ENCODE measurements at places on chromosomes 12 and 14. TPM values are rescaled to one million over a fixed set of nuclear protein-coding genes. Genes with fewer than 3 reads are reported as not detected.

Gene PTCSC3
- polyA plus RNA-seq = 3.5 TPM

Gene EIF5
- polyA plus RNA-seq = 236 TPM

Gene PARPBP
- 18.2 TPM for polyA plus RNA-seq

Gene GALNT9
- 3.6 TPM for polyA plus RNA-seq

Gene TEAD4
- 12.3 TPM for polyA plus RNA-seq

Gene KLRC1
- 1.7 TPM for polyA plus RNA-seq

Gene RHNO1
- polyA plus RNA-seq = 38.0 TPM

Gene ABHD12B
- polyA plus RNA-seq = 0.68 TPM

Gene IRAK3
- polyA plus RNA-seq = 35.0 TPM

Gene TSPAN11
- 15.0 TPM for polyA plus RNA-seq

GRCh38 chr12:116123451-116124258 is 153.8 kb downstream of the MED13L start:
- H3K36me3 ChIP-seq = no peaks in the 10 kb centered on the region
- no peak overlapping the region for H3K4me3 ChIP-seq
- peaks cover 36% of the 10 kb centered on the region for H3K4me1 ChIP-seq

GRCh38 chr12:104177663-104178501 is 37.7 kb upstream of the TXNRD1 start:
- H3K4me3 ChIP-seq = no peak overlapping the region
- H3K27ac ChIP-seq = peak overlapping the region; percentile 43
- DNase-seq = no peak
- H3K36me3 ChIP-seq = no peaks in the 10 kb centered on the region
- no peaks in the 10 kb centered on the region for H3K27me3 ChIP-seq

DNA sequence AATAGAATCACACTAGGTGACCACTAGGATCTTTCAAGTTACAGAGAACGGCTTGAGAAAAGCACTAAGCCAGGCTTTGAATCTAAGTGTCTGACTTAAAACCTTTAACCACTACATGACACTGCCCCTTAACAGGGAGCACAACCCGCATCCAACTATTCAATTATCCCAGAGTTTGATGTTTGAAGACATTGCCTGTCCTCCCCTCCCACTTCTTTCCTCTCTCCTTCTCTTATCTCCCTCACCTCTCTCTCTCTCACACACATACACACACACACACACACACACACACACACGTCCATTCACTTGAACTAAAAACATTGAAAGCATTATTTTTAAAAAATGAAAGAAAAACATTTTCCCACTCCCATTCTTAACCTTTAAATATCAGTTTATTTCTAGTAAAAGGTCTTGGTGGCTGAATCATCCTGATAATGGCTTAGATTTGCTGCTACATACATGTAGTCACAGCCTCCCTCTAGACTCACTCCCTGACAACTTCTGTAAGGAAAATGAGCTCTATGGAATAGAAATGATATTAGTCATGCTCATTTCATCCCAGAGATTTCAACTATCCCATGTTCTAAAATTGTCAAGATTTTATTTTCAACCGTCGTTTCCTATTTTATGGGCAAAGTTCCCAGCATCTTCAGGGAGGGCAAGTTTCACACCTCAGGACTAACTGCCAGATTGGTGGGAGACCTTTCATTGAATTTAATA is 53.5 kb upstream of the RAP1B start:
- H3K27ac ChIP-seq = no peak overlapping the region
- no peak overlapping the region for H3K4me3 ChIP-seq
- no peaks in the 10 kb centered on the region for H3K36me3 ChIP-seq
- no peak for DNase-seq

- H3K4me3 ChIP-seq = no peak overlapping the region
- no peaks in the 10 kb centered on the region for H3K4me1 ChIP-seq
- H3K36me3 ChIP-seq = no peaks in the 10 kb centered on the region
- H3K27ac ChIP-seq = peak overlapping the region; percentile 39
Measured at GRCh38 chr14:61388976-61389576, 67.7 kb downstream of the PRKCH start.

DNA sequence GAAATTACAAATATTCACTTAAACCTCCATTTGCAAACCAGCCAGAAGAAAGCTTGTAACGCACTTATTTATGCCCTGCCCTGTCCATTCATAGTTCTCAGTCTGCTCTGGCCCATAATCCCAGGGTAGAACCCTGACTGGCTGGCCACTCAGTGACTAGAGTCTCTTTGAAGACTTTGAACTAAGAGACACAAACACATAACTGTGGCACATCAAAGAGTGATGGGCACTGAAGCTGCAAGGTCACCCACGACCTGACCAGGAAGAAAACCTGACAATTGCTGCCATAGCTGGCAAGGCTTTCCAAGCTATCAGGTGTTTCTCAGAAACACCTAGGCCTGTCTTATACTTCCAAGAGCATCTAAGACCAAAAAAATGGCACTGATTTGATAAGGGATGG is 28.7 kb downstream of the SLC41A2 start:
- no peak overlapping the region for H3K4me3 ChIP-seq
- no peaks in the 10 kb centered on the region for H3K27me3 ChIP-seq
- no peak for DNase-seq
- no peak overlapping the region for H3K27ac ChIP-seq
- H3K4me1 ChIP-seq = no peaks in the 10 kb centered on the region

DNA sequence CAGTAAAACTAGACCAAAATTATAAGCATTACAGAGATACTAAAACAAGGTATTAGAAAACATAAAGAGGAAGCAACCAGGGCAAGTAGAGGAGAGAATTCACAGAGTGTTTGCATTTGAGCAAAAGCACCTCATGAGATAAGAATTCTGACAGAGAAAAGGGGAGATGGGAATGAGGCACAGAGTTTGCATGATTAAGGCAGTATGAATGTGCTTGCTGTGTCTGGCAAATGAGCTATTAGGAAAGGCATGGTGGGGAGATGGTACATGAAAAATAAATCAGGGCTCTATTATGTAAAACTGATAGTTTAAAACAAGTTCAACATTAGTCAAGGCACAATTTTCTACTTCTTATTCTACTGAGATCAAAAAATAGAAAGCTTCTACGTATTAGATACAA is 23.1 kb downstream of the GARIN6 start:
- no peak for DNase-seq
- H3K27ac ChIP-seq = no peak overlapping the region
- H3K27me3 ChIP-seq = no peaks in the 10 kb centered on the region
- H3K4me1 ChIP-seq = no peaks in the 10 kb centered on the region
- no peak overlapping the region for H3K4me3 ChIP-seq
- no peaks in the 10 kb centered on the region for H3K36me3 ChIP-seq

DNA sequence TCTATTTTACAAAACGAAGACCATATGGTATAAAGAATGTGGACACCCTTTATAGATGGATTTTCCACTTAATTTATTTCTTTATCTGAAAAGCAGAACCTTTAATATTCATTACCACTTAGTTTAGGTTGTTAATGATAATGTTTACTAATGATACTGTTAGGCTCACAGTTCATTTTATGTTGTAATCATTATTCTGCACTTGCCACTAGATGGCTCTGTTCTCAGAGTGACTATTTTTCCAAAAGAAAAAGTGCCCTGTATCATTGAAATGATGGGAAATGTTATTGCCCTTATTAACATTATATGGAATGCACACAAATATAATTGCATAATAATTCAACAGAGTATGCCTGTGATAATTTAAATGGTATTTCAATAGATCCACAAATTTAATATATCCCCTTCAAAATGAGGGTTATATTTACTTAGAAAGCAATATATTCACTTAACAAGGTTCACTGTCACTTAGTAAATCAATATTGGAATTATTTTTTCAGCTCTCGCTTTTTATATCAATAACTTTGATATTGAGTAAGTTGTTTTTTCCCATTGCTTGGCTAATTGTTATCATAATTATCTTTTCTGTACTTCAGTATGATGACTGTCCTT is 95.7 kb downstream of the PDE3A start:
- no peak for DNase-seq
- H3K27ac ChIP-seq = no peak overlapping the region
- no peaks in the 10 kb centered on the region for H3K36me3 ChIP-seq
- no peak overlapping the region for H3K4me3 ChIP-seq

- no peaks in the 10 kb centered on the region for H3K36me3 ChIP-seq
- H3K27ac ChIP-seq = no peak overlapping the region
- no peak for DNase-seq
- H3K4me1 ChIP-seq = peaks cover 16% of the 10 kb centered on the region
Measured at GRCh38 chr12:71772735-71773134, 18.1 kb downstream of the RAB21 start.

DNA sequence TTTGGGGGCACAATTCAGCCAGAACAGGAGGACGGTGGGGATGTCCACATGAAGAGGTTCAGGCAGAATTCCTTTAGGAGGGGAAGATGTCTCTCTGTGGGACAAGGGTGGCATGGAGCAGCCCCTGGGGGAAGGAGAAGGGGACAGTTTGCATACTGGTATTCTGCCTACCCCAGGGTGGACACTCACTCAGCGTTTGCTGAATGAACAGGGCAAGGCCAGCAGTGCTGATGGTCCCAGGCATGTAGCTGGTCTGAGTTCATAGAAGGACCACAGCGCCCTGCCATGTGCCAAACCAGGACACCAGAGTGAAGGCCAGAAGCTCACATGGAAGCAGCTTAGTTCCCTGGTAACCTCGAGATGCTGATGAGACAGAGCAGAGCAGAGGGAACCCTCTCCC is 5.4 kb downstream of the SERPINA5 start:
- H3K27me3 ChIP-seq = no peaks in the 10 kb centered on the region
- no peaks in the 10 kb centered on the region for H3K36me3 ChIP-seq
- no peak overlapping the region for H3K4me3 ChIP-seq

DNA sequence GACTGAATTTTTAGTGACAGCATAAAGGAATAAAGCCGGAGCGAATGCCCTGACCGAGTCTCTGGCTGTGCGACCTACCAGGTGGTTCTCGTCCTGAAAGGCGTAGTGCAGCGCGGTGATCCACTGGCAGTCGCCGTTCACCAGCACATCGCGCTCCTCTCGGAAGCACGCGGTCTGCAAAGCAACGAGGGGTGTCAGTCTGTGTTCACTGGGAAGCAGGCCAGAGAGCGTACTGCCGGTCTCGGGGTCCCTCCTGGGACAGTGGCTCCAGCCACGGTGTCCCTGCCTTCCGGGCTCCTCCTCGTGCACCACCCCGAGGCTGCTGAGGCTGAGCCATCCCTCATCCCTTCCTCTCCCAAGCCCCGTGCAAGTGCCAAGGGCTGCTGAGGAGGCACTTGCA is 53.5 kb downstream of the CDC42BPB start:
- H3K4me3 ChIP-seq = no peak overlapping the region
- no peaks in the 10 kb centered on the region for H3K27me3 ChIP-seq
- H3K27ac ChIP-seq = no peak overlapping the region
- H3K36me3 ChIP-seq = peaks cover 64% of the 10 kb centered on the region

- DNase-seq = no peak
- no peak overlapping the region for H3K27ac ChIP-seq
- H3K4me3 ChIP-seq = no peak overlapping the region
- no peaks in the 10 kb centered on the region for H3K27me3 ChIP-seq
Measured at GRCh38 chr14:26917086-26917485, 319.3 kb upstream of the NOVA1 start.

DNA sequence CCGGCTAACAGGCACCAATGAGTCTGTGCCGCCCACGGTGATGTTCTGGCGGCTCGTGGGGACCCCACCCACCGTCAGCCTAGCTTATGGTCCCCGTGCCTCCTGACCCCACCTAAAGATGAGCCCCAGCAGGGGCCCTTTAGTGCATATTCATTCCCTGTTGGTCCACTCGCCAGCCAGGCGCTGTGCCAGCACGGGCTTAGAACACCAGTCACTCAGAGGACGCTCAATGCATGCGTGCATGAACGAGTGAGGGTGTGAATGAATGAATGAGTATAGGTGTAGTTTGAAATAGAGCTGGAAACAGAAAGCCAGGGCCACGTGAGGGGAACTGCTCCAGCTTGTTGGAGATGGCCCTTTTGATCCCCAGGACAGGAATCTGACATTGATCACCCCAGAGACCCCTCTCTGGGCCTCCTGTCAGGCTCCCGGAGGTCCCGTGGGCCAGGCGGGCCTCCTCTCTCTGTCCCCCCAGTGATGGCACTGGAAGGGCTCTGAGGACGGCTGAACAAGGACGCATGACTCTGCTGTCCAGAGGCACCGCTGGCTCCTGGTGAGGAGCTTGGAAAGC is 193.9 kb upstream of the C14orf180 start:
- peaks cover 21% of the 10 kb centered on the region for H3K27me3 ChIP-seq
- no peak overlapping the region for H3K27ac ChIP-seq
- H3K4me3 ChIP-seq = no peak overlapping the region
- no peaks in the 10 kb centered on the region for H3K4me1 ChIP-seq
- no peaks in the 10 kb centered on the region for H3K36me3 ChIP-seq

GRCh38 chr14:38145142-38145541 is 62.6 kb upstream of the SSTR1 start:
- no peaks in the 10 kb centered on the region for H3K27me3 ChIP-seq
- no peaks in the 10 kb centered on the region for H3K36me3 ChIP-seq
- no peak overlapping the region for H3K27ac ChIP-seq
- H3K4me3 ChIP-seq = no peak overlapping the region

DNA sequence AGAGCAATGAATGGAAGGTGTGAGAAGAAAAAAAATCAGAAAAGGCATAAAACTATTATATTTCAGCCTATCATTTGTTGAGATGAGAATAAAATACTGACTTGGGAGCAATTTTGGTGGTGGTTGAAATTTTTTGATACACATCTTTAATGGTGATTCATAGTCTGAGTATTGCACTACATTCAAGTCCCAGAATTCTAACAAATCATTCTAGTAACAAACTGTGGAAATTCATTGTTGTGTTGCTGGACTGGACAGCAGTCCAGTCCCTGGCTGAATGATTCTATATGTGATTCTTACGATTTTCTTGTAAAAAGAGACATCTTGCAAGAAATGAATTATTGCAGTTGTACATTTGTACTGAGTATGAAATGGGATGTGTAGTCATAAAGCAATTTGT is 268.6 kb downstream of the TRHDE start:
- H3K4me3 ChIP-seq = no peak overlapping the region
- no peak for DNase-seq
- no peaks in the 10 kb centered on the region for H3K4me1 ChIP-seq
- no peaks in the 10 kb centered on the region for H3K27me3 ChIP-seq
- H3K27ac ChIP-seq = no peak overlapping the region
- H3K36me3 ChIP-seq = no peaks in the 10 kb centered on the region

GRCh38 chr12:93199831-93200236 is 177.9 kb upstream of the NUDT4 start:
- H3K27me3 ChIP-seq = no peaks in the 10 kb centered on the region
- no peak for DNase-seq
- no peaks in the 10 kb centered on the region for H3K36me3 ChIP-seq
- no peak overlapping the region for H3K27ac ChIP-seq

GRCh38 chr12:114371250-114371649 is 34.7 kb downstream of the TBX5 start:
- no peak overlapping the region for H3K27ac ChIP-seq
- H3K36me3 ChIP-seq = no peaks in the 10 kb centered on the region
- no peaks in the 10 kb centered on the region for H3K27me3 ChIP-seq
- DNase-seq = no peak
- H3K4me3 ChIP-seq = no peak overlapping the region

GRCh38 chr14:90750191-90750590 is 66.0 kb downstream of the TTC7B start:
- H3K4me1 ChIP-seq = no peaks in the 10 kb centered on the region
- H3K27me3 ChIP-seq = no peaks in the 10 kb centered on the region
- no peak for DNase-seq
- H3K27ac ChIP-seq = no peak overlapping the region
- H3K36me3 ChIP-seq = no peaks in the 10 kb centered on the region

Measured in left lung (tissue), 14 donors.